Forelimb muscle (tissue), 1 donor: ENCODE measurements at places on chromosomes 2 and 18.
A peak's percentile ranks its signal among the peaks of the same experiment; 100 is the strongest.

- DNase-seq: no peak
These were observed 19.4 kb downstream of the TMEM18 start for GRCh38 chr2:657766-658165.

DNA sequence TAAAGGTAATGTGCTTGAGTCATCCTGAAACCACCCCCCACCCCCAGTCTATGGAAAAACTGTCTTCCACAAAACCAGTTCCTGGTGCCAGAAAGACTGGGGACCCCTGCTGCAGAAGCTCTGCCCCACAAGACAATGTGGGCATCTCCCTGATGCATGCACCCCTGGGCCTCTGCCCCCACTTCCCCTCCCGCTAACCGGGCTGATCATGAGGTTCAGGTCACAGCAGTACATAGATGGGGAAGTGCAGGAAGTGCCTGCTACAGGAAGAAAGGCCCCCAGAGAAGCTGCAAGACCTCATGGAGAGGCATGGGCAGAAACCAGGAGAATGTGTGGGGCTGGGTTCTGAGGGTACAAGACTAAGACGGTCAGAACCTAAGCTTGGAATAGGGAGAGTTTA lies 243.4 kb upstream of the ID2 start:
- no peak for DNase-seq

DNA sequence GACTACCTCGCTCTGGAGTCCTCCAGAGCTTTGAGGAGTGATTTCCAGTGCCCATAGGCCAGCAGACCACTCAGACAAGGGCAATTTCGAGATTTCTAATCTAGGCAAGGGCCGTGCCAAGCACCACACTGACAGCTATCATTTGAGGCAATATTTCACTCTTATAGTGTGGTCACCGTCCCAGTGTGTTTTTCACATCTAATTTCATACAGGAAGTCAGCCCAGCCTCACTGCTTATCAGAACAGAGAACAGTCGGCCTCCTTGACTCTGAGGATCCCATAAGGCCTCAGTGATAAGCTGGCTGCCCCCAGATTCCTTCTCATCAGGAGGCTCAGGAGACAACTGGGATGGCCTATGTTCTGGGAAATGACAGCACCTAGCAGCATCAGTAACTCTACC lies 581 bp downstream of the CAPN14 start:
- no peak for DNase-seq

DNA sequence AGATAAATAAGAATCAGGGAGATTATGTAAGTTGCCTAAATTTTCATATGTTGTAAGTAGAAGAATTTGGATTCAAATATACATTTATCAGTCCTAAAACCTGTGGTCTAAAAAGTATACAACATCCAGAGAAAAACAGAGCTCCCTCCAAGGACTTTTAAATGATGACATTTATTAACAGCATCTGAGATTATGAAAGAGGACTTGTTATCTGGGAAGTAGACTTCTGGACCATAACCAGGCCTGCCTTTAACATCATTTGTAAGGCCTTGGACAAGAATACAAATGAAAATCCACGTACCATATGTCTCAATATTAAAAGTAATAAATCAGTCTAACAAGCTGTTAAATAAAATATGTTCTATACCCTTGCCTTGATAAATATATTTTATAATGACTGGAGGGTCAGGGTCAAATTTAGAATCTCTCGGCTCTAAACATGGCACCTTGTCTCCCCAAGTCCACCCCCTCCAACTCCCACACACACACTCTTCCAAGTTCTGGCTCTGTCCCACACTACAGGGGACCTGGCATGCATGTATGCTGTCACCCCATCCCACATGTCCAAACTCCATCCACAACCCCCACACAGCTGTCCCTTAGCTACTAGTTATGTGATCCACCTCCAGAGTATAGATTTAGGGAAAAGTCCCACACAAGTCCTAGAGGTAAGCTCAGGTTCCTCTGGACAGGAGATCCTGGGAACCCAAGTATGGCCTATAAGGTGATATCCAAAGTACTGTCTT lies 382.6 kb downstream of the CDH2 start:
- DNase-seq: no peak

DNA sequence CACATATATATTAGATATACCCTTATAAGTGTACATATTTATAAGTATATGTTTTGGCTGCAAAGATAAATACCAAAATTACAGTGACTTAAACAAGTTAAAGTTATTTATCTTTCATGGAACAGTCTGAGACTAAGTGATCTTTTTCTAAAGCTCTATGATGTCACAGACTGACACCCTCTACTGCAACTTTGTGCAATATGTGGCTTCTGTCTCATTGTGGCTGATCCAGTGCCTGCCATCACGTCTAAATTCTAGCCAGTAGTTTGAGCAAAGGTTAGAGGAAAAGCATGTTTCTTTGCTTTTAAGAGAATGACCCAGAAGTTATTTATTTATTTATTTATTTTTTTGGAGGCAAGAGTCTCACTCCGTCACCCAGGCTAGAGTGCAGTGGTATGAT lies 13.8 kb upstream of the GATA6 start:
- no peak for DNase-seq

GRCh38 chr2:38248255-38248654 lies 128.8 kb downstream of the ATL2 start:
- no peak for DNase-seq

DNA sequence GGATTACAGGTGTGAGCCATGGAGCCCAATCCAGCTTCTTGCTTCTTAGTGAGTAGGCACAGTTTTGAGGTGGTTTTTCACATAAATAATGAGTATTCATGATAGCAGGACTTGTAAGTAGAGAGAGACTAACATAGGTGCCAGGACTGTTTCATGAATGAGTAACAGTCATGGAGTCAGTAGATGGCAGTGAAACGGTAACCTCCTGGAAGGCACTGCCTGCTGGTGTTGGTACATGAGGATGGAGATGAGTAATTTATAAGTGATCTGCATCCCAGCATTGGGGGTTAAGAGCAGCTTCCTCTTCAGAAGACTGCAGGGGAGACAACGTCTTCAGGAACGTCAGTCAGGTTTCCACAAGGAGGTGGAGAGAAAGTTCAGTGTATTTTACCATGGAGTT lies 143.8 kb downstream of the HAUS1 start:
- DNase-seq: no peak

- DNase-seq: peak; percentile 35
These were observed 32.8 kb downstream of the GRHL1 start for GRCh38 chr2:9984217-9984739.

DNA sequence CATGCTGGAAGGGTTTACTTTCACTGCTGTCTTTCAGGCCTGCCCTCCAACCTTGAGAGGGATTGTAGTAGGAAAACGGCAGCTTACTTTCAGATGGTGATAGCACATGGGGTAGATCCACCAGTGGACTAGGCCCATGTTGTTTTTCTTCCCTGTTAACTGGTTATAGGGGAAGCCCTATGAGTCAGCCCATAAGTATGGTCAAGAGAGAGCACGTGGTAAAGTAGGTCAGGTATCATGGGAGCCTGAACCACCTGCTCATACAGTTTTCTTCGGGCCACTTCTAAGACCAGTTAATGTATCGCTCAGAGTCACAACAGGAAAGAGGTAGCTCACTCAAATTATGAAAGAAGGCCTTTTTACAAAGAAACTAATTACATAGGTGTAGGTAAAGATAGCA lies 33.0 kb downstream of the PDK1 start:
- no peak for DNase-seq

GRCh38 chr2:175001566-175001965 lies 3.6 kb downstream of the CHN1 start:
- DNase-seq: no peak

DNA sequence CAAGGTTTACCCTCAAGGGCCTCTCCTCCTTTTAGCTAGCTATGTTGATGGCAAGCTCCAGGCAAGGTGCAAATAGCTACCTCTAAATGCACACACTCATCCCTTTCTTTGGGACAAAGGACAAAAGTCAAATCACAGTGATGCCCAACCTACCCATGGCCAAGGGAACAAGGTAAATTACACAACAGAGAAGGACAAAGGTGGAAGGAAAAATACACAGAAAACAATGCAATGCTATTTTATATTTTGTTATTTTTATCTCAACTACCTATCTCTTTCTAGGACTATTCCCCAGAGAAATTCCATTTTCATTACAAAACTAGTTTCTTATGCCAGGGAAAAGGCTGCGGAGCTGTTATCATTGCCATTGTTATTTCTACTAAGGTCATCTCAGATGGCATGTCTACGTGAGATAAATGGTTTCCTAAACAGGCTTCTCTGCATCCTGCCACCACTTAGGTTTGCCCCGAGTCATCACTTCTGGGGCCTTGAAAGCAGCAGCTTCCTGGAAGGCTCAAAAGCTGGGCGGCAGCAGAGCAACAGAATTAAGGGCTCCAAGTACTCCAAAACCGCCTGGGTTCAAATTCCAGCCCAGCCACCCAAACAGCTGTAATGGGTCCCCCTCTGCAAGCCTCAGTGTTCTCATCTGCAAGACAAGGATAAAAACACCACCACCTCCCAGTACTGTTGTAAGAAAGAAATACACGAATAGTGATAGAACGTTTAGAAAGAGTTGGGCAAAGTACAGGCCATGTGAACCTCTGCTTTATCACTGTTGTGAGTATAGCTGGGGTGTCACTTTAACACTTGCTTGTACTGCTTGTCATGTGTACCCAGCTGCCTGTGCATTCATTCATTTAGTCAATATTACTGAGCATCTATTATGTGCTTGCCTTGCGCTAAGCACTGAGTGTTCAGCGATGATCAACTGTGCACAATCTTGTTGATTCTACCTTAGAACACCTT lies 20.9 kb downstream of the BCL2 start:
- no peak for DNase-seq

- no peak for DNase-seq
These were observed 72.7 kb upstream of the PPP1CB start for GRCh38 chr2:28678944-28679343.

DNA sequence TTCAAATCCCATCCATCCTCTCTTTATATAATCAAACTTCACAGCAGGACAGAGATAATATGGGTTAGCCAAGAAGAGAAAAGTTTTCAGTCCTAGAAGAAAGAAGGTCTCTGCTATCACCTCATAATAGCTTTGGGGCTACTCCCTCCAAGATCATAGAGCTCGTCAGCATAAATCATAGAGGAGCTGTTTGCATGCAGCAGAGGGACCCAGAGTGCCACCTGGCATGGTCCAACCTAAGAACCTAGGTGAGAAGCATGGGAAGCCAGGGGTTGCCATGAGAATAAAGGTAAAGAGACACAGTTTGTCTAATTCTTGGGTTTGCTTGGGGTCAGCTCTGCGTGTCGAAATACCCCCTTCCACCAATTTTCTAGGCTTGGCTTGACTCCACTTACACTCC lies 87.1 kb upstream of the CYP1B1 start:
- DNase-seq: no peak

DNA sequence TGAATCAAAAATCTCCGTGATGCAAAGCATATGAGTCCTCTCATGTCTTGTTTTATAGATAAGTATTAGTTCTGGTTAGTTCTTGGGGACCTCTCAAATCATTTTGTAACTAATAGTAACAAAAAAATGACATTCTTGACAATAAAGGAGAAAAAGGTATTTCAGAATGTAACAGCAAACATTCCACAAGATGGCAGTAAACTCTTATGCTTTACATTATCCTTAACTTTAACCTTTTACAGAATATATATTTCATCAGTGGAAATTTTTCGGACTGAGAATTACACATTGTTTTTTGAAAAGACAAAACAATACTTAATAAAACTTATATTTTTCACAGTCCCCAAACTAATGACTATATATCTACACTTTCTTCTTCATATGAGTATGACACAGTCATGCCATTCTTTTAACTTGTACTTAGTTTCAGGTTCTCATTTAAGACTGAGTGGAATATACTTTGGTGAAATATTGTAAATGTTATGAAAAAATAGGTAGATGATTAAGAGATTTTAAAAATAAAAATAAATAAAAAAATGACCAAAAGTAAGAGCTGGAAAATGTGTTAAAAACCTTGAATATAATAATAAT lies 142.9 kb upstream of the NXPH2 start:
- no peak for DNase-seq

- DNase-seq: no peak
These were observed 36.3 kb downstream of the YWHAQ start for GRCh38 chr2:9594366-9595054.

GRCh38 chr2:186256540-186256939 lies 229.5 kb upstream of the ZC3H15 start:
- peak; percentile 16 for DNase-seq

GRCh38 chr18:35590935-35591334 lies 9.4 kb downstream of the GALNT1 start:
- no peak for DNase-seq

DNA sequence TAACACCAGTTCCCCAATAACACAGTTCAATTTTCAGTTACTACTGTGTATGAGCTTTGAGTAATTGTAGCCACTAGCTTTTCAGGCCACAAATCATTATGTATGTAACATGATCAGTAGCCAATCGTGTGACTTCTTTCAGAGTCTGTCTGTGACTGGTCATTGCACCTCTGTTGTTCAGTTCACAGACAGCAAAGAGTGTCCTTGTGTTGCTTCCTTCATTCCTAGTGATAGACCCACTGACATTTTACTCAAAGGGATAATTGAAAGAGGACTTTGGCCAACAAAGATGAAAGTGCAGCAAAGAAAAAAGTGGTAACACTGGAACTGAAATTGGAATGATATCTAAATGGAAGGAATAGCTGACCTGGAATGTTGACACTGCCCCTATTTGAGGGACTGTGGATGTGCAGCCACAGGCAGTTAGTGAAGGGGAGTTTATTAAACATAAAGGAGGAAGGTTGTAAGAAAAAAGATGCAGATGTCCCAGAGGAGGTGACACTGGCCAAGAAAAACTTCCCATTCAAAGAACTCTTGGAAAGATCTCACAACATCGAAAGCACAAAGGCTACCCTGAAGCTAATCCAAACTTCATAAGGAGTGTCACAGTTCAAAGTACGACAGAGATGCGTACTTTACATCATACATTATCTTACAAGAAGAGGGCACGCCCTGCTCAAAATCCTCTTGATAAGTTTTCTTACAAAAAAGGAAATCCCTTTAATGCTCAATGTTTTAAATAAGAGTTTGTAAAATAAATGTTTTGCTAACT lies 19.3 kb downstream of the TTC39C start:
- DNase-seq: no peak

DNA sequence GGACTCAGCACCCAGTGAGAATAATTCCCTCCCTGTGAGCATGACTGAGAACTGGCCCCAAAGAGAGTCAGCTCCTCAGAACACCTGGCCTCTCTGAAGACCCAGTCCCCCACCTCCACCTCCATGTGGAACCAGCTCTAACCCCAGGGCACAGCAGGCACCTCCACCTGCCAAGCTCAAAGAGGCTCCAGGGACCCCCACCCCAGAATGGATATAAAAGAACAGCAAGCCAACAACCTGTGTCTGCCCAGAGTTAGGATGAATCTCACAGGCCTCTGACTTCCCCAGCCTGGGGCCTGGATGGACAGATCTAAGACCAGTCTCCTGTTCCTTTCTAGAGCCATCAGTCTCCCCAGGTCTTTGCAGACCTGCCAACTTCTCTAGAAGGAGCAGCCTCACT lies 498.5 kb downstream of the EIPR1 start:
- DNase-seq: no peak
